ENCODE measurements at places on chromosomes 2 and 18.

GRCh38 chr2:159053161-159054031, 85.0 kb downstream of the TANC1 start:
- DNase-seq: no peak

DNA sequence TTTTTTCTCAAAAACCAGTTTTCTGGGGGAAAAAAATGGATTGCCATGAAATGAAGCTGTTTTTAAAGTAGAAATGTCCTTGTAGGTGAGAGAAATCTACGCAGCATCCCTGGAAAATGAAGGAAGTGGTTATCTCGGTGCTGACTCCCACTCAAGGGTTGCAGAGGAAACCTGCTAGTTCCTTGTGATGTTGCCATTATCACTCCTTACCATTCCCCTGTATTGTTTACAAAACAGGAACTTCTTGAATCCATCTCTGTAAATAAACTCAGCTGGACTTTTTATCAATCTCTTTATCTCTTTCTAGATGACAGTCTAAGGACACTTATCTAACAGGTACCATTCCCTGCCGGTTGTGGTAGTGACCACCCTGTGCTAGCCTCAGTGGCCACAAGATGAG, 61.2 kb downstream of the FEZ2 start:
- DNase-seq: no peak

GRCh38 chr2:128139624-128140023, 48.6 kb downstream of the UGGT1 start:
- no peak for DNase-seq

DNA sequence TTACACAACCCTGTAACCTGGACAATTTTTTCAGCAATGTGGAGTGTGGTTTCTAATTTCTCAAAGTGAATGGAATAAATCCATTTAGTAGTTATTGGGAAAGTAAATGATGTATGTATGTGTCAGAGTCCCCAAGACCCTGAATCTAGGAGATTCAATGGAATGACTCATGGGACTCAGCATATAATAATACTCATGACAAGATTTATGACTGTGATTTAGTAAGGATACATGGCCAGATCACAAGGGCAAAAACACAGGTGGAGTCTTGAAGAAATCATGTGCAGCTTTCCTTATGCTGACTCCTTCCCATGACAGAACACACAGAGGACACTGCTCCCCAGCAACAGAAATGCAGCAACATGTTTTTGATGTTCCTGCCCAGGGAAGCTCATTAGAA, 1877.7 kb upstream of the LRRTM1 start:
- no peak for DNase-seq

GRCh38 chr18:66548747-66549146, 55.1 kb downstream of the CDH19 start:
- DNase-seq: no peak

- no peak for DNase-seq
These were observed 681.0 kb upstream of the ID2 start for GRCh38 chr2:8000870-8001269.

GRCh38 chr2:28633746-28634145, 117.9 kb upstream of the PPP1CB start:
- no peak for DNase-seq

DNA sequence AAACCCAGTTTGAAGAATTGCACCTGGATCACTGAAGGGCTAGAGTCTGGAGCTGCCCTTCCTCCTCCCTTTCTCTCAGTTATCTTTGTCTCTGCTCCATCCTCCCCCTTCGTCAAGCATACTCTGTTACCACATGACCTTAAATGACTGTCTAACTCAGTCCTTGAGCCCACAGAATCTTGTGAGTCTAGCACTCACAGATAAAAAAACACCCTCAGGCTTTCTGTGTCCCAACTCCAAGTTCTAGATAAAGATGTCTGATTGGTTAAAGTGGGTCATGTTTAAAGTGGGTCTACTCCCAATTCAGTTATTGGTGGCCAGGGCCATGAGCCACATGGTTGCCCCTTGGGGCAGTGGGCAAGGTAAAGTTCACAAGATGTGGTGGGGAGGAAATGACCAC, 53.5 kb upstream of the CYP1B1 start:
- DNase-seq: no peak

GRCh38 chr2:133253793-133254192, 314.5 kb downstream of the NCKAP5 start:
- no peak for DNase-seq

GRCh38 chr2:133333181-133333580, 235.1 kb downstream of the NCKAP5 start:
- DNase-seq: no peak

GRCh38 chr2:6474161-6475140, 391.3 kb downstream of the CMPK2 start:
- DNase-seq: no peak

- no peak for DNase-seq
These were observed 23.2 kb upstream of the CNTNAP5 start for GRCh38 chr2:124001696-124002430.

DNA sequence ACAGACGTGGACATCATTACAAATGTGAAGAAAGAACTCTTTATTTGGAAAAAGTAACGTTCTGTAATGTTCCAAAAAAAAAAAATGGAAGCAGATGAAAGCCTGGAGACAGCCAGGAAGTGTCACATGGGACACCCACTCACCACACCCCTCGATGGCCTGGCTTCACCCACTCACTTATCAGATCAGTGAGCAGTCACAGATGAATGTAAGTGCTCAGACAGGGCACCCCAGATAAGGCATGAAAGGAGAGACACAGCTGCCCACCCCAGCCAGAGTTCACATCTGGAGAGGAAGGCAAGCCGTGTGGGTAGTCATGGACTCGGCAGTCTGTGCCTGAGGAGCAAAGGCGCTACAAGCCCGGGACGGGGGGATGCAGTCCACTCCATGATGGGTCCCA, 105.2 kb downstream of the SEPTIN10 start:
- DNase-seq: no peak

- DNase-seq: no peak
These were observed 125.5 kb downstream of the MC4R start for GRCh38 chr18:60247103-60247502.

GRCh38 chr2:235168174-235168979, 216.6 kb downstream of the SH3BP4 start:
- no peak for DNase-seq

- no peak for DNase-seq
These were observed 75.4 kb downstream of the SP110 start for GRCh38 chr2:230144355-230144754.

GRCh38 chr2:132911726-132912724, 242.0 kb upstream of the LYPD1 start:
- no peak for DNase-seq

- DNase-seq: no peak
These were observed 18.1 kb downstream of the LPIN2 start for GRCh38 chr18:2994603-2995432.

- no peak for DNase-seq
These were observed 294.8 kb upstream of the MGAT5 start for GRCh38 chr2:133959066-133959465.

GRCh38 chr2:213551526-213551925, 267.3 kb downstream of the SPAG16 start:
- DNase-seq: no peak

GRCh38 chr2:34162231-34162630, 563.1 kb upstream of the FAM98A start:
- no peak for DNase-seq

- DNase-seq: no peak
These were observed 68.8 kb downstream of the TMEM131 start for GRCh38 chr2:97926946-97927345.

DNA sequence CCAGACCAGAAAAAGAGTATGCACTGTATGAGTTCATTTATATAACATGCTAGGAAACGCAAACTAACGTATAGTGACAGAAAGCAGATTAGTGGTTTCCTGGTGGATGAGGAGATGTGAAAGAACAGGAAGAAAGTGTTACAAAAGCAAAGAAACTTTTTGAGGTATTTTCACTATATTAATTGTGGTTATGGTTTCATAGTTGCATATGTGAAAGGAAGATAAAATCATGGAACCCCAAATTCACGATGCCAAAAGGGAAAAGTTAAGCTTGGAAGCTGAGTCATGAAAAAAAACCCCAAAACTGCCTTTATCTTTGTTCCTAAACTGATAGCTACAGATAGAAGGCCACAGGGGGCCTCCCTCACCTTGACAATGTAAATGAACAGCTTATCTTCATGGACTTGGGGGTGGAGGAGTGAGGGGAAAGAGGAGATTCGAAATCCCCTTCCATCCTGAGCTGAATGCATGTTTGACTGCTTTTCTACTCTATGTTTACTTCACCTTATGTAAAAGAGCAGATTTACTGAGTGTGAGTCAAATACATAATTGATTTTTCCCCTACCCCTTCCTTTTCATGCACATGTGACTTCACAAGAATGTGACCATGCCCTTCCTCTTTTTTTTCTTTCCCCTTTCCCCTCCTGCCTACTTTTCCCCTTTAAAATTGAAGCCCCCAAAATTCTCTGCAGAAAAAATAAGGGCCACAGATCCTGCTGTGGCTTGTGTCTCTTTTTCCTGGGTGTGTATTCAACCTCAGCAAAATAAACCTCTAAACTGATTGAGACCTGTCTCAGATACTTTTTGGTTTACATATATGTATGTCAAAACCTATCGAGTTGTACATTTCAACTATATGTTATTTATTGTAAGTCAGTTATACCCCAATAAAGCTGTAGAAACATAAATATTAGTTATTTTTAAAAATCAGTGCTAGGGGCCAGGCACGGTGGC, 100.1 kb upstream of the TLK1 start:
- DNase-seq: no peak

GRCh38 chr18:49133112-49133511, 182.3 kb upstream of the SMAD7 start:
- DNase-seq: no peak

DNA sequence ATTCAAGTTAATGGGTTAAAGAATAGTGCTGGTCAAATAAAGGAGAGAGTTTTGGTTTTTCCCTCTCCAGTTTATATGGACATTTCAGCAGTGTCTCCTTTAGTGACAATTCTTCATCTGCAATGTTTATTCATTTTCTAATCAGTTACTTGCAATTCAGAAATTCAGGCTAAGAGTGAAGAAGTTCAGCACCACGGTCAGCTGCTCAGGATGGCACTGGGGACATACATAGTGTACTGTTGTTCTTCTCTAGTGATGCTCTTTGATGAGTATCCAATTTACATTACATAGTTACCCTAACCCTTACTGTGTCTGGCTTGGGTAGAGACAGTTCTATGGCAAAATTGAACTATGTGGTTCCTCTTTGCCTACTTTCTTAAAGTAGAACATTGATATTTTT, 412.7 kb downstream of the CNTNAP5 start:
- DNase-seq: no peak

GRCh38 chr18:47453038-47453437, 201.6 kb upstream of the SKOR2 start:
- DNase-seq: no peak

GRCh38 chr2:25380023-25380422, 38.3 kb upstream of the DNMT3A start:
- no peak for DNase-seq

GRCh38 chr18:10252494-10252893, 201.9 kb upstream of the APCDD1 start:
- no peak for DNase-seq

- no peak for DNase-seq
These were observed 131.8 kb downstream of the ZAP70 start for GRCh38 chr2:97845133-97845532.

GRCh38 chr2:3442185-3442584, 62.7 kb downstream of the TRAPPC12 start:
- no peak for DNase-seq

DNA sequence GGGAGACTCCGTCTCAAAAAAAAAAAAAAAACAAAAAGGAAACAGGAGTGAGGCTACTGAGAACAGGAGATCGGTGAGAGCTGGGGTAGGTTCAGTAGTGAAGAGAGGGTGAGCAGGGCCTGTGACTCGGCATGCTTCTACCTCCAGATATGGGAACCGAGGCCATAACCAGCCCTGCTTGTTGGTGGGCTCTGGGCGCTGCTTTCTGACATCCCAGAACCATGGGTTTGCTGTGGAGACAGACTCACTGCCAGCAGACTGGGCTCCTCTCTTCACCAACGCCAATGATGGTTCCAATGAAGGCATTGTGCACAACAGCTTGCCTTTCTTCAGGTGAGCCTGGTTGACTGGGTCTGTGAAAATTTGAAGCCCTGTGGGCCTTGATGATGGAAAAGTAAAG, 6.2 kb downstream of the CAD start:
- DNase-seq: no peak

DNA sequence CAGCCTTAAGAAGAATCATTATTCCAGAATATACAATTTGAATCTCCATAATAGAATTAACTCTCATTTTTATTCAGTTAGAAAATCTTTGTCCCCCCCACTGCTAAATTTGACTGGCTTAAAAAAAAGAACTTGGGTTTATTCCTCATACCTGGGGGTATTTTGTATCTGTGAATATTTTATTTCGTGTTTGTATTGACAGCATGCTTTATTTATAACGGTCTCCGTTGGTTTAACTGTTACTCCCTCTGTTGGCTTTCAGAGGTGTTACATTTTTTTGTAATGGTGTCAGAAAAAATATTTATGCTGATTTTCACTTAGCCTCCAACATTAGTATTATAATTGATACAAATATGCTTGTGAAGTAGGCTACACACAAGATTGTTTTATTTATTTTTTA, 109.1 kb downstream of the HAUS1 start:
- no peak for DNase-seq

GRCh38 chr2:46555646-46556234, 76.4 kb downstream of the TMEM247 start:
- no peak for DNase-seq

Measured in stimulated activated CD8-positive, alpha-beta memory T cell treated with anti-CD3 and anti-CD28 coated beads, Interleukin-15, amount 100 ng/mL, for 24 hours (primary cell).